Suprapubic skin (tissue), 4 donors: ENCODE measurements at places on chromosomes 11 and 22.

- DNase-seq: no peak
- H3K4me3 ChIP-seq: no peak overlapping the region
- no peak overlapping the region for H3K27ac ChIP-seq
- H3K4me1 ChIP-seq: peaks cover 19% of the 10 kb centered on the region
- H3K36me3 ChIP-seq: peaks cover 6% of the 10 kb centered on the region
Observed at GRCh38 chr11:3382613-3383285, 3.8 kb upstream of the ZNF195 start.

- no peak overlapping the region for H3K27ac ChIP-seq
- H3K4me3 ChIP-seq: no peak overlapping the region
- no peak for DNase-seq
- peaks cover 71% of the 10 kb centered on the region for H3K36me3 ChIP-seq
- H3K4me1 ChIP-seq: peaks cover 15% of the 10 kb centered on the region
Observed at GRCh38 chr11:61787928-61788491, 4.4 kb downstream of the TMEM258 start.

GRCh38 chr11:94800414-94800813 lies 32.3 kb downstream of the AMOTL1 start:
- no peaks in the 10 kb centered on the region for H3K27me3 ChIP-seq
- no peak for DNase-seq
- H3K36me3 ChIP-seq: peaks cover 26% of the 10 kb centered on the region
- H3K4me3 ChIP-seq: no peak overlapping the region

DNA sequence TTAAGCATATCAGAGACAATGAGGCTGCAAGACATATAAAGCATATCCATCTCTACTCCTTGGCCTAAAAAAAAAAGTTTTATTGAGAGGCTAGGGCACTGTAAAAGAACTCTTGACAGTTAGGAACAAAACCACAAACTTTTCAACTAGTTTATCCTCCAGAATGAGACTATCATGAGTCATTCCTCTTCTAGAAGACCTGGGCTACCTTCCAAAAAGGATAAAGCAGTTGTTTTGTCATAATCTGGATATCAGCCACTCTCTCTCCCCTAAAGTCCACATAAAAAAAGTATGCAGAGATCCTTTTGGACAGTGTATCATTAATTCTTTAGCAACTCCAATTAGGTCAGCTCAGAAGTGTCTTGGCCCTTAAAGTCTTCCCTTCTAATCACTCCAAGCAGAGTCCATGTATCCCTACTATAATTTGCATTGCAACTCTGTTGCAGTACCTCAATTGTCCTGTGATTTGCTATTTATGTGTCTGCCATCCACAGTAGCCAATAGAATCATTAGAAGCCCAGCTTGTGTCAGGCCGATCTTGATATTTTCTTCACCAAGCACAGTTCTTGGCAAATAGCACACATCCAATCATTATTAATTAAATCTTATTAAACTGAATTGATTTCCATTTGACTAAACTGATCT lies 10.4 kb downstream of the OR51T1 start:
- no peaks in the 10 kb centered on the region for H3K4me1 ChIP-seq
- H3K27ac ChIP-seq: no peak overlapping the region
- H3K4me3 ChIP-seq: no peak overlapping the region

DNA sequence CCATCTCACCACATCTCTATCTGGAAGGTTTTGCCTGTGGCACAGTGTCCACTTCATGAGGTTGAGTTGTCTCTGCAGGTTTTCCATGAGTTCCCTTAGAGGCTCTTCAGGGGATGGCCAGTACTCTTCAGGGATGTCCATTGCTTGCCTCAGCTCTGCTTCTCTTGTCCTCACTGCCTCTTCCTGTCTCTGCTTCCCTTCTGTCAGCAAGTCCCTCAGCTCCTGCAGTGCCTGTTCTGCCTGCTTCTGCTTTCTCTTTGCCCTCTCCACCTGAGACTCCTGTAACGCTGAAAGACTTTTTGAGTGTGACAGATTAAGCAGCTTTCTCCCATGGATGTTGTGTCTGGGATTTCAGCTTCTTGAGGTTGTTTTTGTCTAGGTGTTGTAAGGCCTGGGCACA lies 38.2 kb upstream of the MRPL17 start:
- H3K27me3 ChIP-seq: no peaks in the 10 kb centered on the region
- H3K4me3 ChIP-seq: no peak overlapping the region
- no peak overlapping the region for H3K27ac ChIP-seq
- H3K36me3 ChIP-seq: no peaks in the 10 kb centered on the region
- DNase-seq: no peak
- no peaks in the 10 kb centered on the region for H3K4me1 ChIP-seq

GRCh38 chr22:34917239-34917638 lies 148.7 kb upstream of the ISX start:
- no peak overlapping the region for H3K4me3 ChIP-seq
- no peak overlapping the region for H3K27ac ChIP-seq
- no peaks in the 10 kb centered on the region for H3K4me1 ChIP-seq

DNA sequence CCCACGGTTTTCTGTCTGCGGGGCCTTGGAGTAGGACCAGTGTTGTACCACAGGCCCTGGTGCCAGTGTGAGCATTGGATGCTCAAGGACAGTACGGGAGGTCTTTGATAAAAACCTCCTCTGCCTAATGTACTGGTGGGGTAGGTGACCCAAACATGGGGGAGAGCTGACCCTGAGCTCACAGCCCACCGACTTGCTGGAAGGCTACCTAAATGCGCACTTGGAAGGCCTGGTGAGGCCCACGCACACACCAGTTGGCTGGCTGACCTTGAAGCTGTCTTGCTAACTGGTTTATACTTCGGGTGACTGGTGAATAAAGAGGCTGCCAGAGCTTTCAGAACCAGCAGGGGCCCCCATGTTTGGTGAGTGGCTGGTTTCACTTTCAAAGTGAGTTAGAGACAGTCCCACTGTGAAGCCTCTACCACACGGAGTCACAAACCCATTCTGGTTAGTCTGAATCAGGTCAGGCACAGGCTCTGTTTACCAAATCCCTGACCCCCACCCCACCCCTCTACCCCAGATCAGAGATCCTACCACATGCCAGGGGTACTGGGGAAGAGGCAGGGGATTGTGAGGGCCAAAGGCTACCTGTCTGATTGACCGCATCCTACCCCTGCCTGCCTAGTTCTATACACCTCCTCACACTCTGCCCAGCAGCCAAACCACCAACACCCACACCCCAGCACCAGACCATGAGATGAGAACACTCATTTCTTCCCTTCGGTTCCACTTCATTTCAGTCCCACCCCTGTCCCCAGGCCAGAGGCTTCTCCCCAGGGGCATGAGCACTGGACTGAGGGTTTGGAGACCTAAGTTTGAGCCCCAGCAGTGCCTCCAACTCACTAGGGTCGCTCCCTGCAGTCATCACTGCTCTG lies 12.7 kb upstream of the IL2RB start:
- H3K27ac ChIP-seq: no peak overlapping the region
- peaks cover 10% of the 10 kb centered on the region for H3K27me3 ChIP-seq
- peaks cover 11% of the 10 kb centered on the region for H3K4me1 ChIP-seq
- no peak for DNase-seq

GRCh38 chr11:20544603-20545237 lies 54.7 kb upstream of the SLC6A5 start:
- H3K4me1 ChIP-seq: no peaks in the 10 kb centered on the region
- H3K4me3 ChIP-seq: no peak overlapping the region
- DNase-seq: no peak
- H3K27ac ChIP-seq: no peak overlapping the region
- no peaks in the 10 kb centered on the region for H3K27me3 ChIP-seq

DNA sequence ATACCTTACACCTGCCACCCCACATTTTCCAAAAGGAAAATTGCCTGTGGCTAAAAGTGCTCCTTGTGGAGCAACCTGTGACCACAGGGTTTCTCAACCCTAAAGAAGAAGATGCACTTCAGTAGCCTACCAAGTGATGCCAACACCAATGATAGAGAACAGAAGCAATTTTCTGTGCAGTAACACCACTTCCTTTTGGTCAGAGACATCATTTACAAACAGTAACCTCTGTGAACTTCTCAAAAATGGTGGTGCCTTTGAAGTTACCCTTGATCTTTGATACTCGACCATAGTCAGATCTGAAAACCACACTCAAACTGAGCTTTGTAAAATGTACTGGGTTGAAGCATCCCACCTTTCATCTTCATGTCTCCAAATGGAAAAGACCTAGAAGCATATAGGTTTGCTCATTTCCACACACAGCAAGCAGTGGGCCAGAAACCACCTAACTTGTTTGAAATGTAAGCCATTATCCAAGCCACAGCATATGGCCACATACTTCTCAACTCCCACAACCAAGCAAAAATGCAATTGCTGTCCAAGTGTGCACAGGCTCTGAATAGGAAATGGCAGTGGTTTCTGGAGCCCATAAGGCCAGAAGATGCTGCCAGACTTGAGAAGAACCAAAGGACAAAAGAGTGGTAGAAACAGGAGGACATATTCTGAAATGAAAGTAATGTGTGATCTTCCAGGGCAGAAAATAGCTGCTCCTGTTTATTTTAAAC lies 24.3 kb downstream of the MPPED2 start:
- no peak overlapping the region for H3K27ac ChIP-seq
- H3K4me1 ChIP-seq: no peaks in the 10 kb centered on the region
- no peaks in the 10 kb centered on the region for H3K36me3 ChIP-seq
- DNase-seq: no peak
- H3K4me3 ChIP-seq: no peak overlapping the region

- peaks cover 71% of the 10 kb centered on the region for H3K36me3 ChIP-seq
- no peak for DNase-seq
- no peaks in the 10 kb centered on the region for H3K27me3 ChIP-seq
Observed at GRCh38 chr11:1759151-1759850, 4.4 kb downstream of the CTSD start.

DNA sequence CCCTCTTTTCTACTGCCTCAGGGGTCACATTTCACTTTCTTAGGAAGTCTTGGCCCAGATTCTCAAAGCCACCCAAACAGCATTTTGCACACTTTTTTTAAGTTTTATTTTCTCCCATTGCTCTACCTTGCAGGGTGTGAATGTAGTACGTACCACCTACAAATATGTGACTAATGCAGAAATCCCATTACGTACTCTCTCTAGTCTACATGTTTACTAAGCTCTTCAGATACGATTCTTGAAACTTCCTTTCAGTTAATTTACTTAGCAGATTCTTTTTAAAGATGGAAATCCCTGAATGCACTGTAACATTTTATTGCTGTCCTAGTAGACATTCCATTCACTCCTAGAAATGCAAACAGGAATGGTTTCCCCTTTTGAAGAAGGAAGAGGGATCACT lies 61.3 kb downstream of the LRRC4C start:
- no peak for DNase-seq
- no peaks in the 10 kb centered on the region for H3K36me3 ChIP-seq
- no peak overlapping the region for H3K4me3 ChIP-seq

DNA sequence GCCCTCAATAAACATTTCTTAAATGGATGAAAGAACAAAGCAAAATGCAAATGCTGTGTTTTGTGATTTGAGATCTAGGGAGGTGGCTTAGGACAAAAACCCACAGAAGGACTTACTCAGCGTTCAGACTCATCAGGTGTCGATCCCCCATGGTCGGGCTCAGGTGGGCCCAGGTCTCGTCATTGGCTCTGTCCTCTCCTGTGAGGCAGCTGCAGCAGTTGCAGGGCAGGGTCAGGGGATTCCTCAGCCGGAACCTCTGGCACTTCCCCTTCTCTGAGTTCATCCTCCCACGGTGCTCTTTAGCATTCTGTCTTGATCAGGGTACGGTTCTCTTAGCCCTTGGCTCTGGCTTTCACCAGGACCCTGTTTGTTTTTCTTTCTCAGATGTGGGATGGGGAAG lies 14.0 kb upstream of the ACR start:
- H3K4me3 ChIP-seq: no peak overlapping the region
- no peak overlapping the region for H3K27ac ChIP-seq
- peaks cover 24% of the 10 kb centered on the region for H3K27me3 ChIP-seq
- peaks cover 14% of the 10 kb centered on the region for H3K4me1 ChIP-seq
- no peaks in the 10 kb centered on the region for H3K36me3 ChIP-seq
